Iris pigment epithelial cell (primary cell): ENCODE measurements at places on chromosomes 4 and X.

DNA sequence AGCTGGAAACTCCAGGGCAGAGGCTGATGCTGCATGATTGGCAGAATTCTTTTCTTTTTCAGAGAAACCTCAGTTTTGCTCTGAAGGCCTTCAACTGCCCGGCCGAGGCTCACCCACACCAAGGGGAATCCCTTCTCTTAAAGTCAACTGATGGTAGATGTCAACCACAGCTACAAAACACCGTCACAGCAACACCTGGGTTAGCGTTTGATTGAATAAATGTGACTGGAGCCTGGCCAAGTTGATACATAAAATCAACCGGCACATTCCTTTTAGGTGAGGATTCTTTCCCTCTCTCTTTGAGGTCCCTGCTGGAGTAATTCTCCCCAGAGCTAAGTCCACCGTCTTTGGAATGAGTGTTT, 15.2 kb upstream of the KIAA0232 start:
- no peak for DNase-seq

DNA sequence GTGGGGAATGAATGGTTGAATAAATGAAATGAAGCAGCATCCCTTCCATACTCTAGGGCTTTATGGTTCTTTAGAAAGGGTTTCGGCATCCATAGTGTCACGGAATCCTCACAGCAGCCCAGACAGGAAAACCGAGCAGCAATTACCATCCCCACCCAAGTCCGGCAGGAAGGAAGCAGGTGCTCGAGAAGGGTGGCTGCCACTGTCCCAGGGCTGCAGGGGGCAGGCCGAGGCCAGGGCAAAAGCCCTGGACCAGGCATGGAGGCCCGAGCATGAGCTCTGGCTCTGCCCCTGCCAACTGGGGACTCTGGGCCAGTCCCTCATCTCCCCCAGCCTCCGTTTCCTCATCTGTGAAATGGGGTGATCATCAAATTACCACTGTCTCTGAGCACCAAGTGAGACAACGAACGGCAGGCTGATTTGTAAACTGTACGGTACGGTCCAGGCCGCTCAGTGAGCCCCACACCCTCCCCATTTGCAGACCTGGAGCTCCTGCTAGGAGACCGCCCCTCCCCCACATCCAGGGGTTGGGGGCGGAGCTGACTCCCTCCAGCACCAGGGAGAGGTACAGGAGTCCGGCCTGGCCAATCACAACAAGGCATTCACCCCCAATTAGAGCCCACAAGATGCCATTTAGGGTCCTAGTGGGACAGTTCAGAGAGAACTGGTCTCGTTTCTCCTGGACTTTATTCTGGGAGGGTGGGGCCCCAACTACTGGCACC, 100.4 kb downstream of the WFS1 start:
- DNase-seq, result no peak

GRCh38 chr4:165208221-165208652, 876 bp downstream of the KLHL2 start:
- peak; percentile 30 for DNase-seq

GRCh38 chr4:177975315-177975987, 533.2 kb upstream of the AGA start:
- no peak for DNase-seq

DNA sequence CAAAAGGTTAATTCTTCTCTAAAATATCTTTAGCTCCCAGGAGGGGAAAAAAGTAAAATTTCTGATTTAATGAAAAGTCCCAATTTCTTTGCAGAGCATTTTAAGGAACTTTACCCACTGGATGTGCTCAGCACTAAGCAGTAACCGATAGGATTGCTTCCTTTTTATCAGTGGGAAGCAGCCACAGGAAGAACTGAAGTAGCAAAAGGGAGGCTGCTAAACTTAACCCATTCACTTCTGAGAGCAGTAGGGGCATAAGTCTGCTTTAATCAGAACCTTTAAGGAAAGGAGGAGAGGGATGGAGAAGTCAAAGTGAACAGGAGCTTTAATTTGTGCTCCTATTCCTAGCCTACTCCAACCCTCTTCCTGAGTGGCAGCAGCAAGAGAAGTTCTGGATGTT, at the start of gene F8:
Gene F8 (minus strand): TSS at position 139 of the 400 bp plus-strand sequence. CDS start 171 bp downstream, outside the sequence.
- no peak for DNase-seq

GRCh38 chr4:122669911-122670738, 49.3 kb upstream of the IL21 start:
- no peak for DNase-seq
